ENCODE measurements at places on chromosomes 12 and 14. TPM values are rescaled to one million over a fixed set of nuclear protein-coding genes. Genes with fewer than 3 reads are reported as not detected.
A peak's percentile ranks its signal among the peaks of the same experiment; 100 is the strongest.

GRCh38 chr14:101230851-101231550 lies 327.5 kb upstream of the RTL1 start:
- no peak overlapping the region for H3K27ac ChIP-seq
- H3K27me3 ChIP-seq = peaks cover 3% of the 10 kb centered on the region
- no peak for DNase-seq
- no peak overlapping the region for H3K4me3 ChIP-seq
- no peaks in the 10 kb centered on the region for H3K4me1 ChIP-seq

GRCh38 chr12:79688376-79689060 lies 2.2 kb downstream of the PAWR start:
- H3K27me3 ChIP-seq = no peaks in the 10 kb centered on the region
- peak overlapping the region; percentile 96 for H3K4me3 ChIP-seq
- peaks cover 12% of the 10 kb centered on the region for H3K4me1 ChIP-seq
- H3K36me3 ChIP-seq = no peaks in the 10 kb centered on the region
- no peak overlapping the region for H3K27ac ChIP-seq
- DNase-seq = no peak

GRCh38 chr12:51846911-51847642 lies 1.4 kb downstream of the FIGNL2 start:
- no peaks in the 10 kb centered on the region for H3K36me3 ChIP-seq
- peaks cover 67% of the 10 kb centered on the region for H3K27me3 ChIP-seq
- no peaks in the 10 kb centered on the region for H3K4me1 ChIP-seq
- peak overlapping the region; percentile 50 for H3K4me3 ChIP-seq

DNA sequence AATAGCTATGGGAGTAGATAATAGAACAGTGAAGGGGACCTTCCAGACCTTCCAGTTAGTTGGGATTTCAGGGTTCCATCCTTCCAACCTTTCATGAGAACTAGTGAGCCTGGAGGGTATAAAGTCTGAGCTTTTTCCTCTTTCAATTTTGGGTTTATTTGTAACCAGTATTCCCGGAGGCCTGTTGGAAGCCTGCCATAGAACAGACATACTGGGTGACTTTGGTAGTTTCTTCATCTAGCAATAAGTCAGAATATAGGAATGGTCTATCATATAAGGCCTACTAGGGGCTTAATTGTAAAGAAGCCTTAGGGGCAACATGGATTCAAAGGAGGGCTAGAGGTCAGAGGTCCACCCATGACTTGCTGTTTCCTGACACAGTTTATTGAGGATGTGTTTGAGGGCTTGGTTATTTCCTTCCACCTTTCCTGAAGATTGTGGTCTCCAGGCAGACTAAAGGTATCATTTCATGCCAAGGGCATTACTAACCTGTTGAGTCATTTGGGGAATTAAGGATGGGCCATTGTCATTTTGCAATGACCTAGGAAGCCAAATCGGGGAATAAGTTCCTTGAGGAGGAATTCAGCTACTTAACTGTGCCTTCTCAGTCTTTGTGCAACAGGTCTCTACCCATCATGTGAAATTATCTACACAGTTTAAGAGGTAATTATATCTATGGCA lies 410.3 kb downstream of the SLC6A15 start:
- no peaks in the 10 kb centered on the region for H3K4me1 ChIP-seq
- H3K27ac ChIP-seq = no peak overlapping the region
- no peaks in the 10 kb centered on the region for H3K36me3 ChIP-seq
- DNase-seq = no peak
- no peaks in the 10 kb centered on the region for H3K27me3 ChIP-seq

- H3K36me3 ChIP-seq = no peaks in the 10 kb centered on the region
- H3K27me3 ChIP-seq = no peaks in the 10 kb centered on the region
- no peak overlapping the region for H3K4me3 ChIP-seq
Measured at GRCh38 chr14:83958359-83958758, 1571.6 kb upstream of the FLRT2 start.

Gene MYF6
- total RNA-seq = not detected

Measured in IMR-90 (cell line).